ENCODE measurements at places on chromosomes 2 and 18.

- DNase-seq: no peak
Observed at GRCh38 chr2:216392945-216393840, 19.1 kb upstream of the SMARCAL1 start.

GRCh38 chr18:45518311-45519155, 96.7 kb upstream of the SLC14A2 start:
- no peak for DNase-seq

DNA sequence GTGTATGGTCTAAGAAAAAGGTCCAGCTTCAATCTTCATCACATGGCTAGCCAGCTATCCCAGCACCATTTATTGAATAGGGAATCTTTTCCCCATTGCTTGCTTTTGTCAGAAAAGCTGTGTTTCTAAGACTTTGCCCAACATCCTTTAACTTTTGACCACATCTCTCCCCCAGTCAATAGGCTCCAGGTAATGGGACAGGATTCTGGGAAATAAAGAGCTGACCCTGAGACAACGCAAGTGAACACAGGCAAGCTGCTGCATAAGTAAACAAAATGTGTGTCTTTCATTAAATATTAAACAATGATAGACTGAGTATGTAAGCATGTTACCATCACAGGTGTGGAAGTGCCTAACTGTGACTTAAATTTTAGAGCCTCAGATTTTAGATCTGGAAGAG, 23.0 kb downstream of the FAM110C start:
- DNase-seq: no peak

- DNase-seq: no peak
Observed at GRCh38 chr2:212732860-212733259, 194.3 kb upstream of the ERBB4 start.

DNA sequence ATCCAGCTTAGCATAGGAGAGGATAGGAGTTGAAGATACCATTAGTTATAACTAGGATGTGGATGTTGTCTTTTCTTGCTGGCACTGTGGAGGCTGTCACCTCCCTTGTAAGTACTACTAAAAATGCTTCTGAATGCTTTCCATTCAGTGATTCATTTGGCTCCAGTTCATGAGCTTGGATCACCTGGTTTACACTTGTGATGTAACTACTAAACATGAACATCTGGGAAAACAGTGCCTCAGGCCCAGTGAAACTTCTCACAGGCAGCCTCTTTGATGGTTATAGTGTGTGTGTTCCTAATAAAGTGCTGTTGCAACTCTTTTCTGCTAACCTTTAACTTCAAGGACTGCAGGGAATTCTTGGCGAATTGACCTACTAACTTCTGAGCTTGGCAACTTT, 13.0 kb upstream of the SLC9A2 start:
- no peak for DNase-seq

- DNase-seq: no peak
Observed at GRCh38 chr2:26039603-26040323, 5.9 kb downstream of the RAB10 start.

DNA sequence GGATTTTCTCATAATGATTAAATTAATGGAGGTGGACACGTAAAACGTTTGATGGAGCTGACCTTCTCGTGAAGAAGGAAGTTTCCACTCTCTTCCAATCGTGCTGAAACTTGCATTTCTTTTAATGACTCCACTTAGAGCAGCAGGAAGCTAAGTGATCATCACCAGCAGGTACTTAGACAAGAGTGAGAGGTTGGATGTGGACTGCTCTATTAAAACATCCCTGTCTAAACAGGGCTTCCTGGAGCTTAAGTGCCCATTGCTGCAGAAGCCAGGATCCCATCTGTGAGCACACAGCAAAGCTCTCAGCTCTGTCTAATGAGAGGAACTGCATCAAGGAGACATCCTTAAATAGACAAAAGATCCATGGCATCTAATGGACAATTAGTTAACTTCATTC, 1539.5 kb upstream of the CELF4 start:
- no peak for DNase-seq

DNA sequence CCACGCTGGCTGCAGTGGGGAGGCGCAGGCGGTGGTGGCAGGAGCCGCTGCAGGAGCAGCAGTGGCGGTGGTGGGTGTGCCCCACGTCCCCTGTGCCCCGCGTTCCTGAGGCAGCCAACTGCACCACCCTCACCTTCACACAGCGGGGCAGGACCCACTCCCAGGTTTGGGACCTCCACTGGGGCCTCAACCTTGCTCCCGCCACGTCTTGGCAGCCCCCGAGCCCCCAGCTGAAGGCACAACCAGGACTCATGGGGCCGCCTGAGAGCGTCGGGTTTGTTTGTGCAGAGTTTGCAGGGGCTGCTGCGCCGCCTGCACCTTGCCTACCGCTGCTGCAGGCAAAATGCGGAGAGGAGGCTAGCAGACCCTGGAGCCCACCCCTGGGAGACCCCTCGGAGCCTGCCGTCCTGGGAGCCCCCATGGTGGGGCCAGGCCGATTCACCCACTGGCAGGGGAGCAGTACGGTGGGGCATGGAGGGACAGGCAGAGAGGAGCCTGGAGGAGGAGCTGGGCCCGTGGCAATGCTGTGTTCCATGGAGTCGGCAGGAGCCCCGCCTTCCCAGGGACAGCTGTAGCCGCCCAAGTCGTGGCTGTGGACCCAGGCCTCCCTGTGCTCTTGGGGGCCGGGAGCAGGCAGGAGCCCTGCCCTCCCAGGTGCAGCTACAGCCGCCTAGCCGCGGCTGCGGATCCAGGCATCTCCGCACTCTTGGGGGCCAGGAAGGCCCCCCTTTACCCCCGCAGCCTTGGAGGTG, 14.7 kb upstream of the EML6 start:
- DNase-seq: no peak

DNA sequence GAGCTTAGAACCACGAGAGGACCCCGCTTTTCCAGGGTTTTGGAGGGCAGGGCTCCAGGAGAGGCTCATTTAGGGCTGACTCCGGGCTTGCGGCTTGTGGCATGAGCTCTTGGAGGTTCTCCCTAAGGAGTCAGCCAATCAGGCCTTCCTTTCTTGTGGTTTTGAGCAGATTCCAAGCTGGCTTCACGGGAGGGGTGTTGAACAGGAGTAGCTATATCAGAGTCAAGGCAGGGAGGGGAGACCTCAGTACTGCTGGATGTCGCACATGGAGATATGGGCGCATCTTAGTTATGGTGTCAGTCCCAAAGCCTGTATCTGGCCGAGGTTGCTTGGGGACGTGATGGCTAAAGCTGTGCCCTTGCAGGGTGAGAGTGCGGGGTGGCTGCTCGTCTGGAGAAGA, 98.6 kb downstream of the AGAP1 start:
- no peak for DNase-seq

DNA sequence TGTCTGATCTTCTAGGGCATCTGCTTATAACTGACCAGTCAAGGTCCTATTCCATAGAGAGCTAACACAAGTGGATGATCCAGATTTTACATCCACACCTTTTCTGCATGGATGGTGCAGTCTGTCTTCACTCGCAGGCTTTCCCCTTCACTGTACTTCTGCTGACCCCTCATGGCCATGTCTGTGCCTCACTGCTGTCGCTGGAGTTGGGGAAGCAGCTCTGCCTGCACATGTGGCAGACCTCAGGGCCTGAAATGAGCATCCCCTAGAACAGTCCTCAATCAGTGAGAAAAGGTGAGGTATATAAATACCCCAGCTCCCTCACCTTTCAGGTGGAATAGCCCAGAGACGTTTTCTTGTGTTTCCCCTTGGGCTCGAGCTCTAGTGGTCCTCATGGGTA, 233.8 kb downstream of the ANKRD36B start:
- DNase-seq: no peak

- DNase-seq: no peak
Observed at GRCh38 chr2:203551778-203552177, 16.7 kb upstream of the RAPH1 start.

DNA sequence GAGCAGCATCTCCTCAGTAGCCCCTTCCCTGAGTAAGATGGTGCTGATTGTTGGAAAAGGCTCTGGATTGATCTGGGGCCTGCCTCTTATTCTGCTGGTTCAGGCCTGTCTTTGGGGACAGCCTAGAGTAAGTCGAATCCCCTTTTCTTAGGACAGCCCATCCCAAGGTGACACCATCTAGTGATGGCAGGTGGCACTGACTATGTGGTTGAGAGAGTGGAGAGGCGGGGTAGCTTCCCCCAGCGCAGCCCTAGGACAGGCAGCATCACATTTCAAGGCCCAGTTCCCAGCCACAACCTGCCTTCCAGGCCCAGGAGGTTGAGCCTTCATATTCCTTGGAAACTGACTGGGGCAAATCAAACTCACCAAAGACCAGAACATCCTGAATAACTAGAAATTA, 69.1 kb upstream of the B3GNT7 start:
- DNase-seq: no peak

DNA sequence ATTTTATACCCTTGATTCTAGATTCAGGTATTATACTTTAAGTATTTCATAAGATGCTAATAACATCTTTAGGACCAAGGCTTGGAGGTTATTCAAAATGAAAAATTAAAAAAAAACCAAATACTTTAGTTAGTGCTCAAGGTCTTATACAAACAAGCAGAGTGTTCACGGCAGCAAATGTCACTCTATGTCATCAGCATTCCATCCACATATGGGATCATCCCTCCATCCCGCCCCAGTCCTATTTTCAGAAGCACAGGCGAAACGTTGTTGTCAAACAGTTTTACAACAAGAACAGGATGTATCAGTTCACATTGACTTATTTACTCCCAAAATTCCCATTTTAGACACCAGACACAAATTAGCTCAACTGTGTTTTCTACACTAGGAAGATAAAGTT, 83.7 kb downstream of the DSEL start:
- no peak for DNase-seq

DNA sequence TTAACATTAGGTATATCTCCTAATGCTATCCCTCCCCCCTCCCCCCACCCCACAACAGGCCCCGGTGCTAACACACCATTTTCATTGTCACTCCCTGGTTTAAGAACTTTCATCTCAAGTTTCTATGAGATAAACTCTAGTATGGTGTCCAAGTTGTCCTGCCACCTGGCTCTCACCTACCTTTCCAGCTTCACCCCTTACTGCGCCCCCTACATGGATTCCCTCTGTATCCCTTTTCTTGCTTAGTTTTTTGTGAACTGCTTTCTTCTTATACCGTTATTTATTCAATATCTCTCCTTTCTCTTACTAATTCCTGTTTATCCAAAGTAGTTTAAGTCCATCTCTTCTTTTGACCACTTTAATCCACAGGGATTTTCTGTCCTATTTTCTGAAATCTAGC, 15.2 kb downstream of the EML4 start:
- DNase-seq: no peak

DNA sequence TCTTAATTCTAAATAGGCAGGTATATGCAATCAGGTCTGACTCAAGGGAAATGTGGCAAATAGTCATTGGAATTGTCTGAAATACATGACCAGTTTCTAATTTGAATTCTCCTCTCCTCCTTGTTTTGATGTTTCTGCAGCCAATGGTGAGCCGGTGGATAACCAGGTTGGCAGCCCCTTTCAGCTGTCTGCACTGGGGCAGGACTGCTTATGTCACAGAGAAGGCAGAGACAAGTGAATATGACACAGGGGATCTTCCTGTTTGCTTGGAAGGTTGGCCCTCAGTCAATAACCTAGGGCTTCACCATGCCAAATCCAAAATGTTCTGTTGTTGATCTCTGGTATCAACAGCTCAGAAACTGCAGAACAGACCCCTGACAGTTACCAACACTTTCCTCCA, 12.1 kb downstream of the MYT1L start:
- no peak for DNase-seq

- no peak for DNase-seq
Observed at GRCh38 chr2:84495539-84496146, 20.7 kb upstream of the DNAH6 start.

GRCh38 chr18:9115984-9116383, 13.5 kb downstream of the NDUFV2 start:
- no peak for DNase-seq

- no peak for DNase-seq
Observed at GRCh38 chr2:219120082-219120481, 40.5 kb downstream of the NHEJ1 start.

DNA sequence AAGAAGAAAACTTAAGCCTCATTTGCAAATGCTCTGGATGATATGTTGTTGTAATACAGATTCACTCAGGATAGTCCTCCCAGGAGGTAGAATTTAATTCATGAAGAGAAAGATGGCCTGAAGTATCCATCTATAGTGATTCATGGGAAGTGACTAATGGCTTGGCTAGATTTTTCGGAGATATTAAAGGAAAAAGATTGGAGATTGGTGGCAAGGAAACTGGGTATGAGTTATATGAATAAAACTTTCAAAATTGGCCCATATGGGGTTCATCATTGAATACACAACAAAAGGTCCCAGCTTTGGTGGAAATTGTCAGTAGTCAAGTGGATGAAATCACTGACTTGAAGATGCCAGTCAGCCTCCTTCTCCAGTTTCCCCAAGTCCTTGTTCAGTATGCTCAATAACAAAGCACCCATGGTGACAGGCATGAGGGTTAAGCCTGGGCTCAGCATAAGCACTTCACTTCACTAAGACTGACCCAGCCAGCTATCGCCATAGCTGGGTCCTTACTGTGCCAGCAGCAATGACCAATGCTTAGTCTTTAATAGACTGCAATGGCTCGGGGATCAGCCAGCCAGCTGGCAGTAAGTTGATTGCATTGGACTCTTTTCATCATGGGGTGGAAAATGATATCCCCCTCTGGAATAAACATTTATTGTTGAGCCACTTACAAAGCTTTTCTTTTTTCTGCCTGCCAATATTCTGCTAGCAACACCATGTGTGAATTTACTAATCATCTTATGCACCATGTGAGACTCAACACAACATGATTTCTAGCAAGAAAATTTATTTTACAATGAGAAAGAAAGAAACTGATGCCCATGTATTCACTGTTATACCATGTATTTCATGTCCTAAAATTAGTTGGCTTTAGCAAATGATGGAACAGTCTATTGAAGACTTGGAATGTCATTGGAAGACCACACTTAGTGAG, 176.6 kb upstream of the TACR1 start:
- no peak for DNase-seq

GRCh38 chr2:45891719-45892424, 240.4 kb downstream of the PRKCE start:
- DNase-seq: no peak

- DNase-seq: no peak
Observed at GRCh38 chr18:23618862-23619387, 32.6 kb upstream of the NPC1 start.

GRCh38 chr2:233116946-233117345, 56.8 kb downstream of the INPP5D start:
- DNase-seq: no peak

DNA sequence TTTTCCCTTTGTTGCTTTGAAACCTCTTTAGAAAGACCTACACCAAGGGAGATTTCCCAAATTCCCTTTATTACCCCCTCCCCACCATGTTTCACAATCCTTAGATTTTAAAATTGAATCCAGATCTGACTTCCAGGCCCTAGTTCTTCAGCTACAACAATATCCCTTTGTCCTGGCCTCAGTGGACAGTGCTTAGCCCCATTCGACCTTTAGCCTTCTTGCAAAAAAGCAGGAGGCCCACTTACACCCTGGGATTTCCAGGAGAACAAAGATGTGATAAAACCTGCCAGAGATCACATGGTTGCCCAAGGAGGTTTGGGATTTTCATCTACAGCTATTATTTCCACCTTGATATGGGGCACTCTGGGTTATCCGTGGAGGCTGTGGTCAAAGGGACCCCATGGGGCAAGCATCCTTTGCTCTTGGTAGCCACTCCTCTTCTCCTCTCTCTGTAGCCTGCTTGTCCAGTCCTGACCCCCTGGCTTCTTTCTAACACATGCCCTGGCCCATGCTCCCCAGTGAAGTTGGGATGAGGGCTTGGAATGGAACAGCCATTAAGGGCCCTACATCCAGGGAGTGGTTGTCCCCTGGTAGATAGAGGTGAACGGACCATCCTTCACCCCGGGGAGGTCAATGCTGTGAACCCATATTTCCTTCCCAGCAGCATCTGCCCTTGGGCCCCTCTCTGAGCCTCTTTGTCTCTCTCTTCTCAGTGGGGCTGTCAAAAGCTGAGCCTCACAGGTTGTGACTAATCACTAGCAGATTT, 267.4 kb downstream of the DYSF start:
- no peak for DNase-seq
